ENCODE measurements at places on chromosomes 2 and 18.
A peak's percentile ranks its signal among the peaks of the same experiment; 100 is the strongest.

DNA sequence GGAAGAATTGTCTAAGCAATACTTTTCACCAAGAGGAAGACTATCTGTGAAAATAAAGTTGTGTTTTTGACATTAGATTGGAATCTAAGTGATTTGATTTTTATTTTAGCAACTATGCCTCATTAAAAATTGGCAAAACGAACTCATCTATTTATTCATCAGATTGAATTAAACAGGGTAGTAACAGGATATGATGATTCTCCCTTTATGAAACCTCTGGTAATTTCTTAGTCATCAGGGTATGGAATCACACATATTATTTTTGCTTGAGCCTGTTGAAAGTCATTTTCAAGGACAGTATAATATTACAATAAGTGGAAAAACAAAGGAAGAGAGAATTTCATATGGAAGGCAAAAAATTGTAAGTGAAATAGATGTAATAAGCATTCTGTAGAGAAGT lies 22.0 kb downstream of the ZNF804A start:
- DNase-seq = no peak

DNA sequence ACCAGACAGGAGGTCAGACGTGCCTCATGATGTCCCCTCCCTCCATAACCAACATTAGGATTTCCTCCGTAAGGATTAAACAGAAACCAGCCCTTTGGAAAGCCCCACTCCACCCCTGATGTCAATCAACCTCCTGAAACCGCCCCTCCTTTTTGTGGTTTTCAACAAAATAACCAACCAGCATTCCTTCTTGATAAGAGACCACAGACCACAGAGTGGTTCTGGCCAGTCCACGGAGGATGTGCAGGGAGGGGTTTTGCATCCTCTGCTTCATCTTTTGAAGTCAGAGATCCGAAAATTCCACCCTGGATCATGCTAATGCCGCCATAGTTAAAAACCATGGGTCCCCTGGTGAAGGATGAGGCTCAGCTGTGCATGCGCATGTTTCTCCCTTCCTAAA lies 180.0 kb upstream of the CCDC150 start:
- DNase-seq = no peak

DNA sequence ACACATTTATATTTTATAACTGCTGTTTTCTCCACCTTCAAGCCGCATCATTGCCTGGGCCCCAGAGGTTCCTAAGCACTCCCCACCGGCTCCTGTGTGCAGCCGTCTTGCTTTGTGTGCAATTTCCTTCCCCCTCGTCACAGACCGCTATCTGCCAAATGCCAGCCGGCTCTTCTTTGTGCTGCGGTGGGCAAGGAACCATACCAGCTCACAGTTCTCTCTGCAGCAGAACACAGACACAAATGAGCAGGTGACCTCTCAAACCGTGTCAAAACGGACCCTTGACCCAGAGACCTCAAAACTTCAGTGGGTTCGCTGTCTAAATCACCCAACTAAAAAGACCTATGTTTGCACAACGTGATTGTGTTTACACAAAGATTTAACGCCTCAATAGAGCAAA lies 58.2 kb downstream of the KLF7 start:
- no peak for DNase-seq

DNA sequence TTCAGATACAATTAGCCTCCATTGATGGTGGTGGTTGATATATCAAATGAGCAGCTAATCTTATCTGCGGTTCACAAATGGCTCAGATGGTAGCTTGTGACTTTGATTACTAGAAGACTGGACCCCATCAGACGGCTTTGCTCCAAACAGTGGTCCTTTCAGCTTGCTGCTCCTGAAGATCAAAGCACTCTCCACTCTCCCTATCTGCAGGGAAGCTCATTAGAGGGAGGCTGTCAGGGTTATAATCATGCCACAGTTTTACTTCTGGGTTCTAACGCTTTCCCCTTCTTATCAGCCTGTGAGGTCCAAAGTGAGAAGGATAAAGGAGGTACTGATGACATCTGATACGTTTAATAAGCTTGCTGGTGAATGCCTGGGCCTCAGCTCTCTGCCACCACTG lies 247.1 kb upstream of the NT5C1B start:
- DNase-seq = no peak

- DNase-seq = no peak
Measured at GRCh38 chr2:15642815-15643500, 51.3 kb downstream of the DDX1 start.

- no peak for DNase-seq
Measured at GRCh38 chr2:74576211-74576862, 21.8 kb downstream of the DOK1 start.

DNA sequence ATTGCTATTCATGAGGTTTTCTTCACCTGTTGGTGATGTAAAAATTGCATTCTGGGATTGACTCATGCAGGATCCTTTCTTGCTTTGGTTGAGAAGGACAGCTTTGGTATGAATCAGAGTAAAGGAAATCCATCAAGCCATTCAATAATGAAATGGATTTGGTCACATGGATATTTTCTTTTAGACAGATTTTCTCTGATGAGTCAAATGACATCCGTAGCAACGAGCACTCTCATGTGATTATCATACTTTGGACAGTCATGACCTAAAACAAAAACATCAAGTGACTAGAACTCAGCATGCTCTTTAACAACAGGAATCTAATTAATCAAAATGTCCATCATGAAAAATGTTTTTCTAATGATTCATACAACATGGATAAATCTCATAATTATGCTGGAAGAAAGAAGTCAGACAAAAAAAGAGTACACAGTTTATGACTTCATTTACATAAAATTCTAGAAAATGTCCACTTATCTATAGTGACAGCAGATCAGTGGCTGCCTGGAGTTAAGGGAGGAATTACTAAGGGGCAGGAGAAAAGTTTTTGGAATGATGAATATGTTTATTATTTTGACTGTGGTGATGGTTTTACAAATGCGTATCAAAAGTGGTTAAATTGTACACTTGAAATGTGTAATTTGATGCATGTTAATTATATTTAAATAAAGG lies 30.7 kb downstream of the TRAK2 start:
- DNase-seq = no peak

GRCh38 chr2:216090369-216090786 lies 8.7 kb downstream of the TMEM169 start:
- DNase-seq = no peak

DNA sequence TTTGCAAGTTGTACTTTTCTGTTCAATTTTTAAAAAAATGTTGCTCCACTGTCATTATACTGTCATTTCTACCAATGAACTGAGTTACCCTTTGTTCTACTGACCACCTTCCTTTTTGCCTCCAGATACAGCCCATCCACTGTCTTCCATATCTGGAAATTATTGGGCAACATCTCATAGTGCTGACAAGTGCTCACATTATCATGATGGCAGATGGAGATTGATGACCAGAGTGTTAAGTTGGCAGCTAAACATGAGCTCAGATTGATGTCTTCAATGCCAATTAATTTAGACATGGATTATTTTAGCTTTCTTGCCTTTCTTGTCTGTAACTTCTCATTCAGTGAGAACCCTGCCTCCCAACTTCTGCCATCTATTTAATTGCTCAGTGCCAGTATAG lies 76.6 kb downstream of the KIAA1328 start:
- no peak for DNase-seq

DNA sequence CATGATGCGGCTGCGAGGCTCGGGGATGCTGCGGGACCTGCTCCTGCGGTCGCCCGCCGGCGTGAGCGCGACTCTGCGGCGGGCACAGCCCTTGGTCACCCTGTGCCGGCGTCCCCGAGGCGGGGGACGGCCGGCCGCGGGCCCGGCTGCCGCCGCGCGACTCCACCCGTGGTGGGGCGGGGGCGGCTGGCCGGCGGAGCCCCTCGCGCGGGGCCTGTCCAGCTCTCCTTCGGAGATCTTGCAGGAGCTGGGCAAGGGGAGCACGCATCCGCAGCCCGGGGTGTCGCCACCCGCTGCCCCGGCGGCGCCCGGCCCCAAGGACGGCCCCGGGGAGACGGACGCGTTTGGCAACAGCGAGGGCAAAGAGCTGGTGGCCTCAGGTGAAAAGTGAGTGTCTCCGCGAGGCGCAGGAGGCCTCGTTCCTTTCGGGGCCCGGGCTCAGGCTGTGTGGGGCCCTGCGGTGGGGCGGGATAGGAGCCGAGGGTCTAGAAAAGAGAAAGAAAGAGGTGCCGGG lies 520 bp downstream of the GLS start:
- DNase-seq = no peak

DNA sequence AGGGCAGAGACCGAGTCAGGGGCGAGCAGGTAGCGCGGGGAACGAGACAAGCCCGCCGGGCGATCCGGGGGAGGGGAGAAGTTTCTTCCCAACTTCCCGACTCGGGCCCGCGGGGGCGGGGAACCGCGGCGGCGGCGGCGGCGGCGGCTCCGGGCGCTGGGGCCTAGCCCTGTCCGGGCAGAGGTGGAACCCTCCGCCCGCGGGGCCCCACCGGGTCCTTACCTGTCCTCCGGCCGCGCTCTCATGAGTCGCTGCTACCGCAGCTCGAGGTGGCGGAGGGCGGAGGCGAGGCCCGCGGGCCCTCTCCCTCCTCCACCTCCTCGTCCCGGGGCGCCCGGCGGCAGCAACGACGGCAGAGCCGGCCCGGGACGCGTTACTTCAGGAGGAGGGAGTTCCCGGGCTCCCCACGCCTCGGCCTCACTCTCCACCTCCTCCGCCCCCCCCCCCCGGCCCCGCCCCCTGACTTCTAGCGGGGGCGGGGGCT lies at the start of gene YES1:
YES1 (minus strand) TSS at position 351 of the 484 bp plus-strand sequence. CDS start 55,415 bp downstream, outside the sequence.
- peak; percentile 81 for DNase-seq

DNA sequence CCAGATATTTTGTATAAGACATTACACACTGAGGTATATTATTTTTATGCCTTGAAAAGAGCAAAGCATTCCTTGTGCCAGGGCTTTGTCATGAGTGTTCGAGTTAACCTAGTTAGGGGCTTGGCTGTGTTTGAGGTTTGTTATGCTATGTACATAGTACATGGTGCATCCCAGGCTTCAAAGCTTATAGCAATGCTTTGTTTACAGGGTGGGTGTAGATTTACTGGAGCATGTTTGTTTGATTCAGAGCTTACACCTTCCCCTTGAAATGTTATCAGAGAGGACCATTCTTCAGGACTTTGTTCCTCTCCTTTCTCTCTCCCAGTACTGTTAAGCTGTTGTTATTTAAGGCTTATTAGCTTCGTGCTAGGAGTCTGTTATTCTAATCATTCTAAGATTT lies 738.7 kb upstream of the LRRTM4 start:
- DNase-seq = no peak

- DNase-seq = no peak
Measured at GRCh38 chr2:217743966-217744761, 258.6 kb downstream of the TNS1 start.

DNA sequence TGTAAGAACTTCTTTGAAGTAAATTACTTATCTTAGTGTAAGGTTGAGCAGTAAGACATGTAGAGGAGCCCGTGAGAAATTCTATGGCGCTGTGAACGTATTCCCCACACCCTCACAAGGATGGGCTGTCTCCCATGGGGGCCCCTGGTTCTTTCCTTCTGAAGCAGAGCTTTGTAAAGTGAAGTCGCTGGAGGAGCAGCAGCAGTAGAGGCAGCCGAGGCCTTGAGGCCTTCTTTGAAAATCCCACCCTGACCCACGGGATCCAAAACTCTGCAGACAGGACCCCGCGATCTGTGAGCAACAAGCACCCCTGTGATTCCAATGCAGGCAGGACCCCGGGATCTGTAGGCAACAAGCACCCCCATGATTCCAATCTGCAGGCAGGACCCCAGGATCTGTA lies 23.8 kb upstream of the SNTG2 start:
- DNase-seq = no peak

DNA sequence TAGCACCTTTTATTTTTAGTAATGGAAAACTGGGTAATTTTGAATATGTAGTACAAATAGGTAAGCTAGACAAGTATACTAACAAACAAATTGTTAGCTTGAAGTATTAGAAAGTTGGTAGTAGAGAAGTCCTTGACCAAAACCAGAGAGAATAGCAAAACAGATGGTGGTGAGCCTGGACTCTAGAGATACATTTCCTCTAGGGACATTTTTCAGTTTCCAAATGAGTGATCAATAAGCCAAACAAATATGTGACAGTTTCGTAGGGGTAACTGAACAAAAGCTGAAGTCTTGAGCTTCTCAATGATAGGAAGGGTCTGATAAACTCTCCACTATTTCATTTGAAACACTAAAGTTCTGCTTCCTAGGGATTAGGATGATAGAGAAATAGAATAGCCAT lies 692.0 kb upstream of the FAM98A start:
- DNase-seq = no peak

DNA sequence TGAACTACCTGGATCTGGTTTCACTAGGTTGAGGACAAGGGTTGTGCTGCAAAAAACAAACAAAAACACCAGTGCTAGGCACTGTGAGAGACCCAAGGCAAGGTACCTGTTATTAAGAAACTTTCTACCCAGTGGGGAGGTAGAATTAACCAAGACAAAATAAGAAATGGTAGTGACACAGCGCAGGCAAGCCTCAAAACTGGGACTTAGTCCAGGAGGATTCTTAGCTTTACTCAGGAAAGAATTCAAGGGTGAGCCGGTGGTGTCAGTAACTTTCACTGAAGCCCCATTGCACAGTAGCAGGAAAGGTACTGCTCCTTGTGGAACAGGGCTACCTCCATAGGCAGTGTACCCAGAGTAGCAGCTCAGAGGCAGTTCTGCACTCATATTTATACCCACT lies 131.6 kb downstream of the SCG2 start:
- DNase-seq = no peak

- DNase-seq = no peak
Measured at GRCh38 chr2:215615803-215616174, 179.9 kb upstream of the FN1 start.

DNA sequence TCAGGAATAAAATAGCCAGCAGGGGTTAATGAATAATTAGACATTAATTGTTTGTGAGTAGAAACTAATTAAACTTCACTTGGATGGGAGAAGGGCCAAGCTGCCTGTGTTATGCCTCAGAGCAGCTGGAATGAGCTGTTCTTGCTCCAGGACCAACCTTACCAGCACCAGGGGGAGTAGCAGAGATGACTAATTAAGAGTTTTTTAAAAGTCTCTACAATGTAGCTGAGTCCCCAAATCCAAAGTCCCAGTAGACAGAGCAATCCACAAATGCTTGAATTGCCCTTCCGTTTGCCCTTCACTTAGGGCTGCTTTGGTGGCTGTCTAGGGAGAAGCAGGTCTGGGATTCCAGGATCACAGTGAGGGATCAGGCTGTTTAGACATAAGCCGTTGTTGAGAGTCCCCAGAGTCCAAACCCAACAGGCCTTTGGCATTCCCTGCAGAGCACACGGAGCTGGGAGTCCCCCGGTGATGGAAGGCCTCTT lies 59.4 kb downstream of the RHOB start:
- DNase-seq = no peak
